Vagina (tissue), 2 donors: ENCODE measurements at places on chromosomes 7 and 10. TPM values are rescaled to one million over a fixed set of nuclear protein-coding genes. Genes with fewer than 3 reads are reported as not detected.

Gene TUBAL3
- total RNA-seq, result not detected

Gene EEPD1
- 9.8 TPM for total RNA-seq

Gene GSTO2
- total RNA-seq, result 13.8 TPM

Gene DDC
- total RNA-seq, result 1.7 TPM

Gene PVRIG
- total RNA-seq, result 1.7 TPM

Gene OGDH
- 80.0 TPM for total RNA-seq

Gene PDSS1
- 18.4 TPM for total RNA-seq

Gene CAMK2B
- 3.2 TPM for total RNA-seq

Gene RBP3
- not detected for total RNA-seq

Gene SUGCT
- 2.2 TPM for total RNA-seq

Gene RPEL1
- not detected for total RNA-seq
